AG04449 (cell line): ENCODE measurements at places on chromosomes 11 and 22.

DNA sequence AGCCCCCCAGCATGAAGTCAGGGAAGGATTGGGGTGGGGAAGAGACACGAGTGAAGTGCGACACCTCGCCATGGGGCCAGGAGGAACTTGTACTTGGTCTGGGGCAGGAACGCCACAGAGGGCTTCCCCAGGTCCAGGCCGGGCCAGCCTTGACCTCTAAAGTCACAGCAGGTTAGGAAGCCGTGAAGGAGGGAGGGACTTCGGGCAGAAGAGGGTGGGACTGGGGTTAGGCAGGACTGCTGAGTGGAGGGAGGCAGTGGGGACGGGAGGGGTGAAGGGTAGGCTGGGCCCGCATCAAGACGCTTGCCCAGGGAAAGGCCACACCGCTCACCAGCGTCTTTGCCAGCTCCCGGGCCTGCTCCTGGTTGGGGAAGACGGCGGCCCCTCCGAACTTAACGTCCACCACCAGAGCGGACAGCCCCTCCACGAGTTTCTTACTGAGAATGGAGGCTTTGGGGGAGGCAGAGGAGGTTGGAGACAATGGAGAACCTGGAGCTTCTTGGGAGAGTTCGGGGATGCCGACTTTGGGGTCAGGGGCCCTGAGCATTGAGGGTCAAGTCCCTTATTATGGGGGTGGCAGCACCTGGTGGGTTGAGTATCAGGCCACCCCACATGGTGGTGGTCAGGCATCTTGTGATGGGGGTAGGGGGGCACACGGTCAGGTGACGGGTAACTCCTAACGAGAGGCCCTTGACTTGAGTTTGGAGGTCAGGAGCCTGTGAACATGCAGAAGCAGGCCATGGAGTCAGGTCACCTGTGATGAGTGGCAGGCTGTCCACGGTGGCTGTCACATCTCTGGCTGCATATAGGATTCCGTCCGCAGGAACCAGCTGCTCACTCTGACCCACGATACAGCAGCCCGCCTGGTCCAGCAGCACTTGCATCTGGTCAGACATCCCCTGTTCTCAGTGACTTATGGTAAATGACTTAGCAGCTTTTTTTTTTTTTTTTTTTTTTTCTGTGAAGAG lies 1.7 kb upstream of the SCO2 start:
- DNase-seq, result no peak

- no peak for DNase-seq
Measured at GRCh38 chr11:78033040-78033439, 10.0 kb upstream of the KCTD14 start.

DNA sequence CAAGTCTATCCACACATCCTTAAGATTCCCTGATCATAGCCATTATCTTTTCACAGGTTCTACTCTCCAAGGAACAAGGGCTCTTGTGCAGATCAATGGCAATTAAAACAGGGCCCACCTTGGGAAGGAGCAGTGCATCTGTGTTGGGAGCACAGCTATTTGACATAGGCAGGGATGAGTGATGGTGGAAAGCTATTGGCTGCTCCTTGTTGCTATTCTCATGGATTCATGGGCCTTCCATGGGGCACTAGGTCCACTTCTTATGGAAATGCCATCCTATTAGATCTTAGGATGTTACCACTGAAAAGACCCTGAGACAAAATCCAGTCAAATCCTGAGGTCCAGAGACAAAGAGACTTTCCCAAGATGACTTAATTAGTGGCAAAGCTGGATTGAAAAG lies 148.6 kb upstream of the MTNR1B start:
- DNase-seq, result no peak

DNA sequence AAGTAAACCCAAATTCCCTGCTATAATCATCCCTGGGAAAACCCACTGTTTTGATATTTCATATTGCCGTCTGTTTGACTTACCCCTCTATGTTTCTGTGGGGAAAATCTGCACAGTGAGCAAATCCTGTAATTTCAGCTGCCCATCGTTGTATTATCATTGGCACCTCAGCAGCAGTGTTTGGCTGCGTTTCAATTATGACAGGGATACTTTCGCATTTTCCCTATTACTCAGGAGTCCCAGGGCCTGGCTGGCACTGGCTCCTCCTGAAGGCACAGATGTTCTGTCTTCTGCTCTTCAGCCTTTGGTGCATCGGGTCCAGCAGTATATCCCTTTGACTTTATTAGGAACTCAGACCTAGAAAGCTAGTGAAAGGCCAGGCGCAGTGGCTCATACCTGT lies 12.2 kb upstream of the MMP12 start:
- no peak for DNase-seq

- DNase-seq, result no peak
Measured at GRCh38 chr11:16933291-16933690, 80.9 kb downstream of the PLEKHA7 start.

GRCh38 chr11:29227811-29228210 lies 789.0 kb downstream of the KCNA4 start:
- no peak for DNase-seq

- DNase-seq, result no peak
Measured at GRCh38 chr22:45602004-45602733, 69.5 kb upstream of the ATXN10 start.

DNA sequence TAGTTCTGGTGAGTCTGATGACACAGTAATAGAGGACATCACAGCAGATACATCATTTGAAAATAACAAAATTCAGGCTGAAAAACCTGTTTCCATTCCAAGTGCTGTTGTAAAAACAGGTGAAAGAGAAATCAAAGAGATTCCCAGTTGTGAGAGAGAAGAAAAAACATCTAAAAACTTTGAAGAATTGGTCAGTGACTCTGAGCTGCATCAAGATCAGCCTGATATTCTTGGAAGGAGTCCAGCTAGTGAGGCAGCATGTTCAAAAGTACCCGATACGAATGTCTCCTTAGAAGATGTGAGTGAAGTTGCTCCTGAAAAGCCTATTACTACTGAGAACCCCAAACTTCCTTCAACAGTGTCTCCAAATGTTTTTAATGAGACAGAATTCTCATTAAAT lies 38.7 kb downstream of the RTN3 start:
- peak; percentile 9 for DNase-seq

DNA sequence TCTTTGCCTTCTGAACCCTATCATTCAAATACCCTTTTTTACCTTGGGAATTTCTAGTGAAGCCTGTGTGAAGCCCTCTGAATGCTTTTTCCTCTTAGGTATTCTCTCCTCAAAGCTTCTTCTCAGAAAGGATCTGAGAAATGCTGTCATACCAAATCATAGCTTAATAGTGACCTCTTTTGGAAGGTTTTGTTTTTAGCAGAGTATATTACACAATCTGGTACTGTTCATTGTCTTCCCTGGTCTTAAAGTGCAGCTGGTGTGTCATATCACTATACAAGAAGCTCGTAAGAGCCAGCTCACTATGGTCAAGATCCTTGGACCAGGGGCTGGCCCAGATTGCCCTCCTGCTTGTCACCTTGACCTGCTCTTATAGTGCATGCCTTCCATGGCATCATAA lies 204.4 kb upstream of the ANO5 start:
- DNase-seq, result no peak

GRCh38 chr22:49664891-49665290 lies 162.8 kb downstream of the BRD1 start:
- no peak for DNase-seq

DNA sequence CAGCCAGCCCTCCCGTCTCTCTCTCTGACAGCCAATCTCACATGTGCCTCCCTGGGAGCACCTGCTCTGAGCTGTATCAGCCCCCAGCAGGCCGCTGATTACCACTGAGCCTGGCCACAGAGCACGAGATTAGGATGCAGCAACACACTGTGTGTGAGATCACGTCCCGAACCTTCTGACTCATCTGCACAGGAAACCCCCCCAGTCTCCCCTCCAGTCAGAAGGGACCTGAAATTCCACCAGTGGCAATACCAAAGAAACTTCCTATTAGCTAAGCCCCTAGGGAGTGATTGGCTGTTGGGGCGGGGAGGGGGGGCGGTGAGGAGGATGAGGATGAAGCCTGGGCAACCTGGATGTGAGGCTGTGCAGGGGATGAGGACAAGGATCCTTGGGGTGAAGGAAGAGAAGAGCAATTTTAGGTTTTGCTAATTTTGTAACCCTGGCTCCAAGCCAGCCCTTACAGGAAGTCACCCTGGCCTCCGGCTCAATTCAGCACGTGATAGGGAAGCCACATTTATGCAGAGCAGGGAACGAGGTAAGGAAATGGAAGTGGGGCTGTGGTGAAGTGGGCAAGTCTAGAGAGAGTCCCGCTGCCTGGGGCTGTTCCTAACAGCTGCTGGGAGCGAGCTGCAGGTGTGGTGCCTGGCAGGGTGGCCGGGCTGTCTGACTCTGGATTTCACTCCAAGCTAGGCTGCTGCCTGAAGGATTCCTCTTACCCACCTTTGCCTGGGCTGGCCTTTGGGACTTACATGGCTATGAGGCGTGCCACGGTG lies 1.9 kb downstream of the SLC43A3 start:
- DNase-seq, result peak; percentile 55

DNA sequence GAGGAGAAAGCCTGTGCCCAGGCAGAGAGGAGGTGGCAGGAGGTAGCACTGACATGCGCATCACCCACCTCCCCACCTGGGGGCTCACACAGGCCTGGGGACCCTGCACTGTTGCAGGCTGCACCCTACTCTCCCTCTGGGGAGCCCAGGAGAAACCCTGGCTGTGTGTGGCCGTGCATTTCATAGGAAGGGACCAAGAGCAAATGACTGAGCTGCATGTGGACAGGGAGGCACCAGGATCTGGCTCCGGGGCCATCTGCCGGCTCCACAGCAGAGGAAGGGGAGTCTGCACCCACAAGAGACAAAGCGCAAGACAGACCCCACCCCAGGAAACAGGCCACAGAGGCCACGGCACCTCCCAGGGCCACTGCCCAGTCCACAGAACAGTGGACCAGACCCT lies 22.7 kb downstream of the BID start:
- no peak for DNase-seq

GRCh38 chr11:79538775-79539174 lies 97.9 kb upstream of the TENM4 start:
- no peak for DNase-seq

- DNase-seq, result no peak
Measured at GRCh38 chr11:118621784-118622375, 14.5 kb downstream of the PHLDB1 start.

DNA sequence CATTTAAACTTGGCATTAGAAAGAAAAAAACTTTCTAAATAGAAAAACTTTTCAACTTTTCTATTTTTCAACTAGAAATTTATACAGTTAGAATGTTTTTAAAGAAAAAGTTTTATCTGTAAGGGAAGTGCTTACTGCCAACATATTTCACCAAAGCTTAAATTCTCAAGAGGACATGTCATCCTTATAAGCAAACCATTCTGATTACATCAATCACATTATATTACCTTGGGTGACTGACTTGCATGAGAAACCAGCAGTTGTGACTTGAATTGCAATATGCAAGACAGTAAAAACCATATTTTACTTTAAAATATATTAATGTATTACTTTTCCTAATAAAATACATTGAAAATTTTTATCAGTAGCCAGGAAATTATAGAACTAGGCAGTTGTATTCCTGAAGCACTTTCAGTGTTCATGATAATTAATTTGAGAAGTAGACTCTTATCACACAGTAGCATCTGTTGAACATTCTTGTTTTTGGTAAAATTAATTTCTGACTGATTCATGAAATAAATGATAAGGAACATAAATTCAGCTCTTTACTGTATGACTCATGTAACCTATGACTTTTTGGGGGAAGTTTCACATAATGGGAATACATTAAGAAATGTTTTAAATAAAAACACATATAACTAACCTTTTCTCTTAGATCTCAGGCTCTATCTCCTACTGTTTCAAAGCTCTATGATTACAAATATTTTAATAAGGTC lies 345.0 kb upstream of the CCDC179 start:
- DNase-seq, result peak; percentile 28

DNA sequence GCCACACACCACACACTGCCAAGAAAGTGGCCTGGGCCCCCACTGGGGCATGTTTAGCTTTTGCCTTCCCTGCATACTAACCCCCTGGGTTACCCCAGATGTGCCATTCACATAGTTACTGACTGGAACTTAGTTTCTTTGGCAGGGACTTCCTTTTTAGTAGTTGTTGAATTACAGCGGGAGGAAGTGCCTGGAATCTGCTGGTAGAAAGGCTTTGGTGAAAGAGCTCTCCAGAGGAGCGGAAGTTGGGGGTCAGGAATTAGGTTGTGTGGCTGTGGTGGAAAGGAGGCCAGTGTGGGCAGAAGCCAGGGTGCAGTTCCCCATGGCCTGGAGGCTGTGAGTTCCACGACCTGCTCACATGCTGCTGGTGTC lies 69.0 kb downstream of the MED15 start:
- DNase-seq, result no peak

GRCh38 chr11:19332476-19332875 lies 91.7 kb upstream of the E2F8 start:
- DNase-seq, result no peak

- DNase-seq, result no peak
Measured at GRCh38 chr22:38271927-38272372, 860 bp downstream of the TMEM184B start.

- no peak for DNase-seq
Measured at GRCh38 chr22:24950272-24950902, 2.1 kb upstream of the KIAA1671 start.

DNA sequence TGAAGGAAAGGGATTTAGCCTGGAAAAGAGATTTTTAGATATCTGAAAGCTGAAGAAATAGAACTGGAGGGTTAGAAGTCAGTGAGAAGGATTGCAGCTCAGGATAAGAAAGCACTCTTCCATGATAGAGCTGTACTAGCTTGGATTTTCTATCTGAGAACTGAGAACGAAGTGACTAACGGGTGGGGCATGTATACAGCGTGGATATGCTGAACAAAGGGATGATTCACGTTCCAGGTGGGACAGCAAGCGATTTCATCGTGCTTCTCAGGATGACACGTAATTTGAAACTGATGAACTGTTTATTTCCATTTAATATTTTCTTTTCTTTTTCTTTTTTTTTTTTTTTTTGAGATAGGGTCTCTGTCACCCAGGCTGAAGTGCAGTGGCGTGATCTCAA lies 53.0 kb downstream of the GRAMD1B start:
- DNase-seq, result no peak

DNA sequence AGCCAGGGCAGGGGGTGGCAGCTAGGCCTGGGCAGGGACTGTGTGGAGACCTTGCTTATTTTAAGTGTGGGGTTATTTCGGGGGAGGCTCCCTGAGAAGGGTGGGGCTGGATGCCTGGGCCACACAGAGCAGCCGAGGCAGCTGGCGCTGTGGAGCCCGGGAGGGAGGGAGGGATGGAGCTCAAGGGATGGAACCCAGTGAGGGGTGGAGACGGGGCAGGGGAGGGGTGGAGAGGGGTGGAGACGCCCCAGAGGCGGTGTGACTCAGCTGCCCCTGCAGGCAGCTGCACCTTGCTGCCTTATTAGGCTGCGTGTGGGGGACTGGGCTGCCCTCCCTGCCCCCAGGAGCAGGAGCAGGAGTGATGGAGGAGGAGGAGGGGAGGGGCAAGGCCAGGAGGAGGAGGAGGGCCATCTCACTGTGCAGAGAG lies 9.8 kb upstream of the TSSC4 start:
- DNase-seq, result no peak

DNA sequence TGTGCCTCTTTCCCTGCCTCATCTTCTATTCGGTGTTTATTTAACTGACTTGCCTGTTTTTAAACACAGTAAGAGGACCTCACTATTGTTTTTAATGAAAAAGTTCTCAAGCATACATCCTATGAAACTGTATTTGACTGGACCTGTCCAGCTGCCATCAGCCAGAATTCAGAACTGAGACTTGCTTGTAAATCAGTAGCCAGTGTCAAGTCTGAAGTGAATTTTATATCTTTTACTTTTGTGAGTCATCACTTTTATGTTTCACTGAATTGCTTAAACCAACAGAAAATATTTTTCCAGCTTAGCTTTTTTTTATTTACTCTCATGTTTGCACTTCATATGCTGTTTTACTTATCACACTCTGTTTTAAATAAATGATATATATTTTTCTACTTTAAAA lies 88.3 kb downstream of the LUZP2 start:
- DNase-seq, result no peak
